ENCODE measurements at places on chromosomes 7 and 10. TPM values are rescaled to one million over a fixed set of nuclear protein-coding genes. Genes with fewer than 3 reads are reported as not detected.

Gene USP54
- 2.4 TPM for total RNA-seq

Gene NPTX2
- total RNA-seq = not detected

Gene RBAK
- total RNA-seq = 12.9 TPM

Gene NRG3
- total RNA-seq = not detected

Gene NEUROD6
- total RNA-seq = not detected

Gene SYT15
- not detected for total RNA-seq

Gene TFPI2
- 0.34 TPM for total RNA-seq

Gene DDC
- not detected for total RNA-seq

Gene ATG9B
- total RNA-seq = 9.0 TPM

Gene TAS2R3
- total RNA-seq = 1.8 TPM

Gene CDHR1
- total RNA-seq = 0.36 TPM

Gene NME8
- total RNA-seq = not detected

Gene NPVF
- not detected for total RNA-seq

Gene CEP55
- 55.8 TPM for total RNA-seq

Gene COL17A1
- not detected for total RNA-seq

Gene RELN
- total RNA-seq = not detected

Gene ZNF804B
- not detected for total RNA-seq

Gene CPEB3
- 1.7 TPM for total RNA-seq

Gene TSPAN12
- total RNA-seq = 0.19 TPM

Gene RBM20
- 0.37 TPM for total RNA-seq

Gene PHKG1
- 1.3 TPM for total RNA-seq

Gene MOGAT3
- not detected for total RNA-seq

Gene ADGRA1
- not detected for total RNA-seq

Gene KIAA1549
- 1.7 TPM for total RNA-seq

Gene GRM3
- not detected for total RNA-seq

Gene RHBDD2
- 58.6 TPM for total RNA-seq

Gene C10orf53
- not detected for total RNA-seq

Gene NAT16
- not detected for total RNA-seq

Gene ATAD1
- total RNA-seq = 54.2 TPM

Gene RAMP3
- total RNA-seq = 0.50 TPM

Gene ARHGEF35
- total RNA-seq = 7.4 TPM

Gene PBLD
- 1.9 TPM for total RNA-seq

Gene NCOA4
- 144 TPM for total RNA-seq

Gene LEP
- total RNA-seq = not detected

Gene PSMA2
- total RNA-seq = 124 TPM

Gene RBP4
- not detected for total RNA-seq

Gene KCNH2
- total RNA-seq = 0.72 TPM

Gene GTF2IRD2
- total RNA-seq = 4.4 TPM

Gene CLDN3
- total RNA-seq = not detected

Gene GIMAP7
- 45.1 TPM for total RNA-seq

Gene VOPP1
- total RNA-seq = 91.1 TPM

Gene WEE2
- total RNA-seq = not detected

Gene TCF7L2
- 6.1 TPM for total RNA-seq

Gene NPM3
- 94.5 TPM for total RNA-seq

Gene AKR1C2
- not detected for total RNA-seq

Gene ACSL5
- 49.5 TPM for total RNA-seq

Gene DUS4L
- 14.9 TPM for total RNA-seq

Gene HTR5A
- not detected for total RNA-seq

Gene IFIT1
- 0.79 TPM for total RNA-seq

Gene CDNF
- 3.2 TPM for total RNA-seq

Gene FAM237B
- not detected for total RNA-seq

Gene CTBP2
- total RNA-seq = 0.72 TPM

Gene TCAF2
- total RNA-seq = 44.7 TPM

Gene UCMA
- not detected for total RNA-seq

Gene KAZALD1
- total RNA-seq = 0.53 TPM

Measured in activated T-cell treated with anti-CD3 and anti-CD28 coated beads, Interleukin-2, amount 50 U/mL, for 72 hours (primary cell).